Stimulated activated CD8-positive, alpha-beta memory T cell treated with anti-CD3 and anti-CD28 coated beads, Interleukin-7, amount 100 ng/mL, for 4 hours (primary cell): ENCODE measurements at places on chromosomes 5 and 9.

DNA sequence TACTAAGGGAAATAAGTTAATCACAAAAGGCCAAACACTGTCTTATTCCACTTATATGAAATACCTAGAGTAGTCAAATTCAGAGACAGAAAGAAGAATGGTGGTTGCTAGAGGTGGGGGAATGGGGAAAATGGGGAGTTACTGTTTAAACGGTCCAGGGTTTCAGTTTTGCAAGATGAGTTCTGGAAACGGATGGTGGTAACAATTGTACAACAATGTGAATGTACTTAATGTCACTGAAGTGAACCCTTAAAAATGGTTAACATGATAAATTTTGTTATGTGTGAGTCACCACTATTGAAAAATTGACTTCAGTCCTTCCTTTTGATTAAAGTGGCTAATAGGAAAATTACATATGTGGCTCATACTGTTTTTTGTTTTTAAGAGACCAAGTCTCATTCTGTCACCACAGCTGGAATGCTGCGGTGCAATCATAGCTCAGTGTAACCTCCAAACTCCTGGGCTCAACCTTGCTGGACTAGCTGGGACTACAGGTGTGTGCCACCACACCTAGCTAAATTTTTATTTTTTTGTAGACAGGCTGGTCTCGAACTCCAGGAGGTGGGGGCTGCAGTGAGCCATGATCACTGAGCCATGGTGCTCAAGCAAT lies 8.7 kb downstream of the UBQLN1 start:
- DNase-seq = no peak

GRCh38 chr5:36158144-36158543 lies 6.2 kb downstream of the SKP2 start:
- no peak for DNase-seq

DNA sequence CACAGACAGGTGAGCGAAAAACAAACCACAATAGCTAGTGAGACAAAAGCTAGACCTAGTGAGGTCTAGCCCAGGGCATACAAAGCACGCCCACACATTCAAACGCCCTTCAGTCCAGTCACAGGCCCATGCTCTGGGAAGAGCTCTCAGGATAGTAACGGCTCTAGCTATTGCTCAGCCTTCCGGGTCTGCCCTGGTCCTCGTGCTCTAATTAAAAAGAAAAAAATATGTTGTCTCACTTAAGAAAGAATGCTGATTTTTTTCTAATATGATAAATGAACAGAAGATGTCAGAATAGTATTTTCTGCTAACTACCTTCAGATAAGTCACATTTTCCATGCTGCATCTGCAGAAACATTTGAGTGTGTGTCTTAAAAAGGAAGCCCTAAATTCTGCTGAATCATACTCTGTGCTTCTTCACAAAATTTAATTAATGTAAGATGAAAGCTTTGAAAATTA lies 94.5 kb downstream of the PLPP1 start:
- DNase-seq = no peak

DNA sequence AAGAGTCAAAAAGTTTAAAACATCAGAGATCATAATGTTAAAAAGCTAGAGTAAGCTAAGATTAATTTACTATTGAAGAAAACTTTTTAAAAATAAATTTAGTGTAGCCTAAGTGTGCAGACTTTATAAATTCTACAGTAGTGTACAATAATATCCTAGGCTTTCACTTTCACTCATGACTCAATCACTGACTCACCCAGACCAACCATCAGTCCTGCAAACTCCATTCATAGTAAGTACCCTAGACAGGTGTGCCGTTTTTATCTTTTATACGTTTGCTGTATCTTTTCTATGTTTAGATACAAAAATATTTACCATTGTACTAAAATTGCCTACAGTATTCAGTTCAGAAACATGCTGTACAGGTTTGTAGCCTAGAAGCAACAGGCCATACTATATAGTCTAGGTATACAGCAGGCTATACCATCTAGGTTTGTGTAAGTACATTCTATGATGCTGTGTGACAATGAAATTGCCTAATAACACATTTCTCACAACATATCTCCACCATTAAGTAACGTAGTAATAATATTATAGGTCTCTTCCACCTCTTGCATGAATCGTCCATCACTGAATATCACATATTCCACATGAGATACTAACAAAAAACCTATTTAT lies 59.2 kb downstream of the MEGF9 start:
- DNase-seq = no peak

DNA sequence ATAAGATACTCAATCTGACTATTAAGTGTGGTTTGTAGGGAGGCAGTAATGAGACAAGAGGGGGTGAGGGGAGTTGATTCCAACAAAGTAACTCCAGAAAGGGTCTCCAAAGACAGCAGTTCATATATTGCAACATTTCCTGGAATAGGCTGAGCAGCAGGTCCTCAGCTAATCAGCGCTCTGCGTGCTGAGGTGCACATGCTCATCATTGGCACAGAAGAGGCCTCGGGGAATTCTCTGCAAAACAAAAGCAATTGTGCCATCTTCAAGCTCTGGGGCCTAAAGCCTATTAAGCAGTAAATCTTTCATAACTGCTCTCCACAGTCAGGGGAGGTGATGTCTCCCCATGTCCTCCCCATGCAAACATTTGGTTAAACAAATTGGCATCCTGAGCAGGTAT lies 357.3 kb downstream of the SPOCK1 start:
- DNase-seq = no peak

GRCh38 chr5:118698774-118699173 lies 289.6 kb downstream of the DTWD2 start:
- DNase-seq = no peak

GRCh38 chr9:76619640-76620039 lies 144.6 kb upstream of the PCA3 start:
- DNase-seq = no peak

DNA sequence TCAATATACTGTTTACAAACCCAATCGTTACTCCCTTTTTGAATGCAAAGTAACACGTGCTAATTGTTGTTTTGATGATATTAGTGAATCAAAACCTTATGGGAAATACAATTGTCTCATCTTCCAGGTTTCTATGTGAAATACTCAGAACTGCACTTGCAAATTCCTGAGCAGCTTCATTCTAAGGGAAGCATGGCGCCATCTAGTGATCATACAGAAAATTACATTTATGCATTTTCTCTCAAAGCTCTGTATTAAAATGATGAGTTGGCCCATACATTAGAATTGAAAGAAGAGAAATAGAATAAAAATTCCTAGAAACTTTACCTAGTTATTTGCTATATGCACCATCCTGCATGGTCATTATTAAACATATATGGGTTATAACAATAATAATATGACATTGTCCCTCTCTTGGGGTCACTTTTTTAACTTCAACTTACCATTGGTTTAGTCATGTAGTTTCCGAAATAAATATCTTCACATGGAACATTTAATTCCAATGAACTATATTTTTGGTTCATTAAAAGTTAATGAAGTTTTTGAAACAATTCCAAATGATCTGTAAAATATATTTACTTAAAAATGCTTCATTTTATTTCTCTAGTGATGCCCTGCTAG lies 220.0 kb downstream of the PDE4D start:
- no peak for DNase-seq

DNA sequence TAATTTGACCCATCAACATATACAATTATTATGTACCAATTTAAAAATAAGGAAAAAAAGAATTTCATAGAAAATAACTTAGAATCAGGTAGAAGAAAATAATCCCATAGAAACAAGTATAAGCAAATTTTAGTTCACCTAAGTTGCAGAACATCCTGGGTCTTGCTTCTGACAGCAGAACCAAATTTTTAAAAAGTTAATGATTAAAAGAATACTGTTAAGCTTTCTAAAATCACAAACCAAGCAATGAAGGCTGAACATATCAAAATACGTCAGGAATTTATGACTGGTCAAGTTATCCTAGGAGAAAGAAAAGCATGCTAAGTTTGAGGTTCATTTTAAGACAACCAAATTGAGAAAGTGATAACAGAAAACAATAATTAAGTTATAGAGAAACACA lies 650.9 kb downstream of the PTPRD start:
- DNase-seq = no peak

DNA sequence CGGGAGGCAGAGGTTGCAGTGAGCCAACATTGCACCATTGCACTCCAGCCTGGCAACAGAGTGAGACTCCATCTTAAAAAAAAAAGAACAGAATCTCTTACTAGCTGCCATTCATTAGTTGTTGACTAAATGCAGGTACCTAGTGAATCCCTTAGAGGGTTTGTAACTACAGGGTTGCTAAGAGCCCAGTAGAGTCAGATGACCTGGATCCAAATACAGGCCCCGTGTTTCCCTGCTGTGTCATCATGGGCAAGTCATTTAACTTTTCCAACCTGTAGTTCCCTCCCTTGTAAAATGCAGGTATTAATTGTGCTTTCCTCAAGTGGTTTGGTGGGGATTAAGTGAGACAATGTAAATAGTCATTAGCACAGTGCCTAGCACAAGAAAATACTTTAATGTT lies 32.8 kb downstream of the PLAC8L1 start:
- no peak for DNase-seq

GRCh38 chr9:109203761-109204360 lies 36.8 kb upstream of the FRRS1L start:
- no peak for DNase-seq

DNA sequence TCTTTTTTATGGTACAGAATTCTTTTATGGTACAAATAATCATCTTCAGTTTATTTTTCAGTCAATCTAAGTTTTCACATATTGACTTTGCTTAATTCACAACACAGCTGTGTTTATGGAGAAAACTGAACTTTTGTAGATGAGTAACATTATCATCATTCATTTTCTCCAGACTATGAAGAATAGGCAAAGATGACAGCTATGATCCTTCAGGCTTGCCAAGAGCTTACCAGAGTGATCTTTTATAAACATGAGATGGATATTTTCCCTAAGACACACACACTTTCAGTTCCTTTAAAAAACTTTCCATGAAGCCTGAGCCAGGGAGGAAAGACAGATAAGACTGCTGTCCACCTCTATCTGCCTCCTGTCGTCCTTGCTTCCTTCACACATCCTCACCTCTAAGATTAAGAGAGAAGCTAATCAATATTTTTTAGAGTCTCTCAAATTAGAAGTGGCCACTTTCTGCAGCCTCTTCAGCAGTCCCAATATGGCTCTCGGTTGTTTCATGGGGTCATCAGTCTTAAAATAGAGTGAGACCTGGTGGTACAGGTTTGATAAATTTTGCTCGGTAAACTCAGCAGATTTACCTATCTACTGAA lies 108.1 kb upstream of the SLC27A6 start:
- DNase-seq = no peak

DNA sequence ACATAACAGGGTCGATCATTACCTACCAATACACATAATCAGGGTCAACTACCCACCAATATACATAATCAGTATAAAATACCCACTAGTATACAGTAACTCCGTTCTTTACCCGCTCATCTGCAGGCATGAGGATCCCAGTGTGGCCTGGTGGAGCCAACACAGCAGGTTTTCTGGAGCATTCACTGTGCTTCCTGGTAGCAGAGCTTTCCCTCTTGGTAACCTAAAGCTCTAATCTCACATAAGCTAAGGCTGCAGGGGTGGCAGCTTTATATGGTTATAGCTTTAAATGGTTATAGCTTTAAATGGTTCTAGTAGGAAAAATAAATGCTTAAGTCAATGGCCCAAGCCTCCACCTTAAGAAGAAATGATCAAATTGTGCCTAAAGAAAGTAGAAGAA lies 11.9 kb downstream of the LCN1 start:
- DNase-seq = no peak

DNA sequence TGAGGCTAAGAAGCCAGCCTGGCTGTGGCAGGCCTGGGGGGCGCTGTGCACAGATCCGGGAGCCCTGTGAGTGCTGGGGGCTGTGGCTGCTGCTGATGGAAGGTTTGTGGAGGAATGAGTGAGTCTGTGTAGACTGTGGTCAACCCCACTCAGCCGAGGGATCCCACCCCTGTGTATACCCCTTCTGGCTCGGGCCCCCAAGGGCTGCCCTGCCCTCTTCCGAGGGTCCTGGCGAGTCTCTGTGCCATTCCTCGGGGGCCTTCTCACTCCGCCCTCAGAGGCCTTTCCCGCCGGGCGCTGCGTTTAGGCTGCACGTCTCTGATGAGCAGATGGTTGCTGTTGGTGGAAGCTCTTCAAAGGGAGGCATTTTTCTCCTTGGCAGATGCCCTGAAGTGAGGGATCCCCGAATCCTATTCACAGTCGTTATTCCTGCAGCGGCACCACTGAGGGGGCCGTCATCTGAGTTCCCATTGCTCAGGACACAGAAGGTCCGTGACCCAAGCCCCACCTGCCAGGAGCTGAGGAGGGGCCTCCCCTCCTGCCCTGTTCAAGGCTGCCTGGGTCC lies 94.1 kb downstream of the RXRA start:
- no peak for DNase-seq

GRCh38 chr5:96590796-96591195 lies 71.4 kb upstream of the CAST start:
- DNase-seq = no peak

GRCh38 chr9:75239176-75239575 lies 150.9 kb downstream of the OSTF1 start:
- no peak for DNase-seq

- DNase-seq = no peak
Measured at GRCh38 chr9:21205204-21205603, 1.7 kb downstream of the IFNA10 start.

DNA sequence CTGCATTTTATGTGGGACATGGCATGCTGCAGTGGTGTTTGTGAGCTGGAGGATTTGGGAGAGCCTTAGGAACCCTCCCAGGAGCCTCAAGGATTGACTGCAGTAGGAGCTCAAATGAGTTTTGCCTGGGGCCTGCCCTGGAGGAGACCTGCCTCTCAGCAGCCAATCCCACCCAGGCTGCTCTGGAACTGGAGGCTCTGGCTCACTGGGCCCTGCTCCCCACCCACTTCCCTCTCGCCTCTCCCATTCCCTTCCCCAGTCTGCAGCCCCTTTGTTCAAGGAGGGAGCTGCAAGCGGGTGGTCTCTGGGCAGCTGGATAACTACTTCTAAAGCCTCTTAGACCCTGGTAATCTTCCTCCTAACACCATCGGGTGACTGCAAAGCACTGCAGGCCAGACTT lies 24.2 kb downstream of the KCNIP1 start:
- DNase-seq = no peak

GRCh38 chr9:138069731-138070456 lies 192.3 kb downstream of the CACNA1B start:
- no peak for DNase-seq

- no peak for DNase-seq
Measured at GRCh38 chr9:121187636-121188305, 13.9 kb downstream of the RAB14 start.
